Activated effector memory CD4-positive, alpha-beta T cell treated with Interleukin-2 at 50 U/mL for 16 hours (primary cell): ENCODE measurements at places on chromosomes 1 and 21.

GRCh38 chr1:77039111-77039510, 171.8 kb downstream of the ST6GALNAC5 start:
- DNase-seq: no peak

GRCh38 chr1:186754542-186755145, 74.1 kb upstream of the PLA2G4A start:
- DNase-seq: no peak

DNA sequence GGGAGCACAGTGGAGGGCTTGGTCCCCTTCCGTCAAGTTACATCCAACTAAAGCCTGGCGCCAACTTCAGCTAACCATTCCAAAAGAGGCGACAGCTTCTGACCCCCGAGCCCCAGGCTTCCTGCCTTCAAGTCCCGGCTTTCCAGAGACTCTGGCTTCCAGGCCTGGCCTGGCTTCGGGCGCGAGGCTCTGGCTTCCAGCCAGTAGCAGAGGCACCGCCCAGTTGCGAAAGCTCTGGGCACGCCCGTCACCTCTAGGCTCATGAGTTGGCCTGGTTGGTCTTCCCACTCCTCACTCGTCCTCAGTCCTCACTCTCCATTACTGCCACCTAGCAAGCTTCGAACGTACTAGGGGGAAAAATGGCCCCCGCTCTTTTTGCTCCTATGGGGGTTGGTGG, 30.0 kb upstream of the C1orf185 start:
- DNase-seq: no peak

DNA sequence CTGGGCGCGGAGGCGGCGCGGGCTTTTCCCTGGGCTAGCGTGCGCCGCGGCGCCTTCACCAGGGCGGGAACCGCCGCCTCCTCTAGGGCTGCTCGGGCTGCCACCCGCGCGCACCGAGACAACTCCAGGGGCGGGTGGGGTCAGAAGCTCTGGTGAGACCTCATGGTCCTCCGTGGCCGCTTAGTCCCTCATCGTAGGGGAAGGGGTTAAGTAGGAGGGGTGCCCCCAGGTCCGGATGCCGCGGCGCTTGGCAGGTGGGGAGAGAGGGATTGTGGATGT, 559 bp downstream of the SERTAD4 start:
- DNase-seq: no peak

DNA sequence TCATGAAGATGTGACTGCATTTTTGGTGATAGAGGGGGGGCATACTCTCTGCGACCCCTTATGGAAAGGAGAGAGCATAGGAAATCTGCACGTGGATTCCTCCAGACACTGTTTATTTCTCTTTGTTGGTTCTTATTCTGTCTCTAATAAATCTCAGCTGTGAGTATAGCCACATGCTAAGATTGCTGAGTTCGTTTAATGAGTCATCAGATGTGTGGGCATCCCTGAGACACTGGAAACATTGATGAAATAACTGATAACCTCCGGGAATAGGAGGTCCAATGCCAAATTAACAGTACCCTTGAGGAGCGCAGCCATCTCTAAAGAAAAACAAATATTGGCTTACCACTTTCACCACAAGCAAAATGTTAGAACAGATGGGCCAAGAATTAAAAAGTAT, 880.2 kb upstream of the NEGR1 start:
- DNase-seq: no peak

- DNase-seq: no peak
These were observed 677 bp downstream of the PRKAA2 start for GRCh38 chr1:56645677-56646305.

- DNase-seq: peak; percentile 57
These were observed 11.1 kb downstream of the ADPRS start for GRCh38 chr1:36099681-36100341.

DNA sequence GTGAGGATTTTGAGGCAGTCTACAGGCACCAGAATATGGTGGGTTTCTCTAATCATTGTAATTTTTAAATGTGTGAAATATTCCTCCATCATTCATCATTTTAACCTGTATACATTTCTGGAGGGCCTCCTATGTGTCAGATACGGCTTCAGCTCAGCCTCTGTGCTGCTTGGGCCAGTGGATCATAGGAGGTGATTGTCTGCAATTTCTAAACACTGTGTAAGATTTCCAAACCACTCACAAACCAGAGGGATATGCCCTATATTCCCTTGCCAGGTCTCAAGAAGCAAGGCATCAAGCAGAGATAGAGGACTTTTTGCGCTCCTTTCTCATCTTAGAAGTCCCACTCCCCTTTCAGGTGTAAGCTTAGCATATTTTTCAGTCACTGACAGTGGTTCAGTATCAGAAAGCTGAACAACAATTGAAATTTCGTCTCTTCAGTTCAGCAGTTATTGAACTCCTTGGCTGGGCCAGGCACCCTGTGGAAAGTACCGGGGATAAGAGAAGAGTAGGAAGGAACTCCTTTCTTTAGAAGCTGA, 190.9 kb downstream of the NFIA start:
- no peak for DNase-seq

GRCh38 chr1:201253411-201253810, 29.9 kb upstream of the PKP1 start:
- DNase-seq: no peak

DNA sequence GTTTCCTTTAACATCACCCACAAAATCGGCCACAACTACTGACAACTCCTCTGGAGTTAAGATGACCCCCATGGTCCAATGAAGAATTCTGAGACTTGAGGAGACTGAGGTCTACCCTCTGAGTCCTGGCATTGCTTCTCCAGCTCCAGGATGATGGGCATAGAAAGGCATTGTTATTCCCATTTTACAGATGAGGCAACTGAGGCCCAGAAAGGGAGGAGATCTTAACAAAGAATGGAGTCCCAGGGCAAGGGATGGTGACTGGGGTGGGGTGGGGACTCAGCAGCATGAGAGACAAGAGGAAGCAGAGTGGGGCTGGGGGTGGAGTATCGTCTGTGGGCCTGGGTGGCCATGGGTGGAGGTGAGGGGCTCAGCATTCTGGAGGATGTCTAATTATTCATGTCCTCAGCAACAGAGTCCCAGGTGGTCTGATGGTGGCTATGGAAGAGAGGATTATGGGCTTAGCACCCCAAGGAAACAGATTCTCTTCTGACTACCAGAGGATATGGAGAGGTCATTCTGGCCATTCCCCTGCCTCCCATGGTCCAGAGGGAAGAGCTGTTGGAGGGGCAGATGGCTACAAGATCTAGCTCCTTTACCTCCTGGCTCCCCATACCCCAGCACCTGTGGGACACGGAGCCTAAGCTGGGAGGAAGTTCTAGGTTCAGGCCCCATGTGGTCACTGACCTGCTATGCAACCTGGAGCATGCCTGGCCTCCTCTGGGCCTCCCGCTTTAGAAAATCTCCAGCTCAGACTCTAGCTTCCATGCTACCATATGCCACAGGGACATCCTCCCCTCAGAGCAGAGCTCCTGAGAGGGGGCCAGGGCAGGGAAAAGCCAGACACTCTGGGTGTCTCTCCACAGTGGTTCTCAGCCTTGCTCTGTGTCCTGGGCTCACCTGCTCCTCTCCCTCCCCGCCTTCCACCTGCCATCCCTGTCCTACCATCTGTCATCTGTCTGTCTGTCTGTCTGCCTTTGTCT, 37.4 kb upstream of the DMBX1 start:
- DNase-seq: no peak

- DNase-seq: no peak
These were observed 258.3 kb upstream of the KAZN start for GRCh38 chr1:14340002-14340785.

- DNase-seq: no peak
These were observed 92.6 kb upstream of the B3GALT2 start for GRCh38 chr1:193278968-193279367.

GRCh38 chr1:33686551-33686950, 177.3 kb upstream of the HMGB4 start:
- DNase-seq: no peak

DNA sequence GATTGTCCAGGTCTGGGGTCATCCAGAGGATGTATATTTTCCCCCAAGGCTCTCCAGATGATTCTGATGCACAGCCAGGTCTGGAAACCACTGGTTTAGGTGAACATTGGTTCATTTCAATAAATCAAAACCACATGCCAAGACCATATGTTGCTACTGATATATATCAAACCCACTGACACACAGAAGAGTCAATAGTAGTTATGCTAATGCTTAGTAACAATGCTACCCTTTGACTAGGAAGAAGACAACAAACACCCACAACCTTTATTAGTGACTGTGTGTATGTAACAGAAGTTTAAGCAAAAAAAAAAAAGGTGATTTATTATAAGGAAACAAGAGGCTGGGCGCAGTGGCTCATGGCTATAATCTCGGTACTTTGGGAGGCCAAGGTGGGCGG, 35.6 kb upstream of the POU2F1 start:
- DNase-seq: no peak
